Endodermal cell (in vitro differentiated cells): ENCODE measurements at places on chromosomes 16 and 17.

DNA sequence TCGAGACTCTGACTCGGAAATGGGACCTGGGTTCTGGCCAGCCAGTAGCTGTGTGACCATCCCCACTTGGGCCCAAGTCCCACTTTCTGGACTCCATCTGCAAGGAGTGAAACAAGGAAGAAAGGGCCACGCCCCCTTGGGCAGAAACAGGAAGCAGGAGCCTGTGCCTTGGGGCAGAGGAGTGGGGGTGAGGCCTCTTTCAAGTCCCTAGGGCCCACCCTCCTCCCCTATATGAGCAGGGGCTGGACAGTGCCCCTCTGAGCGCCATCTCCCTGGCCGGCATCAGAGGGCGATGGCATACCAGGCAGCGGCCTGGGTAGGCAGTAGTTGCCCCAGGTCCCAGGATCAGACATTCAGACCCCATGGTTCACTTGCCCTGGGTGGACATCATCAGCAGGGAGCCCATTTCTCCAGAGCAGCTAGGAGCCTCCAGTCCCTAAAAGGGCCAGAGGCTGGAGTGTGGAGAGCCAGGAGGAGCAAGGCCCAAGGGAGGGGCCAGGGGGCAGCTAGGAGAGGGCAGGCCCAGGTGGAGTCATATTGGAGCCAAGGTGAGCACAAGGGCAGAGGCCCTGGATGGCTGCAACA, 7.1 kb downstream of the BCAR1 start:
- DNase-seq: no peak

GRCh38 chr16:55284718-55285099, 39.3 kb upstream of the IRX6 start:
- DNase-seq: no peak

GRCh38 chr17:46141645-46142044, 51.6 kb downstream of the KANSL1 start:
- DNase-seq: no peak

- DNase-seq: no peak
Measured at GRCh38 chr16:57314161-57314785, 29.8 kb upstream of the PLLP start.

- DNase-seq: no peak
Measured at GRCh38 chr17:3845291-3845620, 790 bp downstream of the NCBP3 start.
